Stomach (tissue), 19 donors: ENCODE measurements at places on chromosomes 3 and 15.
A peak's percentile ranks its signal among the peaks of the same experiment; 100 is the strongest.

GRCh38 chr15:55587321-55588069 is 650 bp downstream of the PYGO1 start:
- no peaks in the 10 kb centered on the region for H3K36me3 ChIP-seq
- H3K4me1 ChIP-seq, result no peaks in the 10 kb centered on the region
- H3K27me3 ChIP-seq, result peaks cover 21% of the 10 kb centered on the region

DNA sequence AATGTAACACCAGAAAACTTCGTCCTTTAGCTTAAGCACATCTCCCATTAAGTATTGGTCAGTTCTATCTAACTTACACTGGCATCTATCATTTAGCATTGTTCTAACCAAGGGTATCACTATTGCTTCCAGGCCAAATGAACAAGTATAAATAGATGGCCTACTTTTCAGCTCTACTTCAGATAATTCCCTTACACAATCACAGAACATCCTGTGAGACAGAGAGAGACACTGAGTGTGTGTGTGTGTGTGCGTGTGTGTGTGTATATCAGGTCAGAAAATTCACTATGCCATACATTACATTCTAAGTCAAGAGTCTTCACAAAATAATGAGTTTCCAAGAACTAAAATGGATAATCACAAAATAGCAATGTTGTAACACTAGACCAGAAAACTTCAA is 39.1 kb downstream of the SCAPER start:
- H3K4me3 ChIP-seq, result no peak overlapping the region
- no peaks in the 10 kb centered on the region for H3K4me1 ChIP-seq
- H3K27me3 ChIP-seq, result no peaks in the 10 kb centered on the region
- H3K27ac ChIP-seq, result no peak overlapping the region
- H3K36me3 ChIP-seq, result no peaks in the 10 kb centered on the region

DNA sequence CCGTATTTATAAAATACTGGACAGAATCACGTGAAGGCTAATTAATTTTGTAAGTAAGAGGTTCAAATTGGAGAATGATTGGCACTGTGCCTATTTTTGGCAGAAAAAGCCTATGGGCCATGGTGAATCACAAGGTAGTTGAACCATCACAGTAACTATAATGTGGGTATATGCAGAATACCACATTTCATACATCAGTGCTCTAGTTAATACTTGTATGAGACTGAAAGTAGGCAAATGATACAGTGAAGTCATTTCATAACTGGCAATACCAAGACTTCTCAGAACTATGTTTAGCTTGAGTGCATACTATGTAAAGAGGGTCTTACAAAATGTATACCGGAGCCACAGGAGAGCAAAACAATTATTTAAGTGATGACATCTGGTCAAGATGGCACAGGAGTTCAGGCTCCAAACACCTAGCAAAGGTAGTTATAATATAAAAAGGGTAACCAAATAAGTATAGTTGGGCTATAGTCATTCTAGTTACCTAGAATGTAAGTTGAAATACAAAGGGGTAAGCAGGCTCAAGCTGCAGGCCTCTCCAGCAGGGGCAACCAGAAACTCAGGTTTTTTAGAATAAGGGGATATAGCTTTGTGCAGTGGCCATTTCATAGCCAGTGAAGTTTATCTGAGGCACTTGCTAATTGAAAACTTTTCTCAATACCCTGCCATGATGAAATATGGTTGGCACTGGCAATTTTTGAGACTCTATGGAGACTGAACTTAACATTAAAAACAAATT is 19.1 kb downstream of the GPR160 start:
- H3K27me3 ChIP-seq, result no peaks in the 10 kb centered on the region
- H3K4me3 ChIP-seq, result no peak overlapping the region
- no peak for DNase-seq
- peak overlapping the region; percentile 11 for H3K27ac ChIP-seq
- no peaks in the 10 kb centered on the region for H3K4me1 ChIP-seq
- no peaks in the 10 kb centered on the region for H3K36me3 ChIP-seq

DNA sequence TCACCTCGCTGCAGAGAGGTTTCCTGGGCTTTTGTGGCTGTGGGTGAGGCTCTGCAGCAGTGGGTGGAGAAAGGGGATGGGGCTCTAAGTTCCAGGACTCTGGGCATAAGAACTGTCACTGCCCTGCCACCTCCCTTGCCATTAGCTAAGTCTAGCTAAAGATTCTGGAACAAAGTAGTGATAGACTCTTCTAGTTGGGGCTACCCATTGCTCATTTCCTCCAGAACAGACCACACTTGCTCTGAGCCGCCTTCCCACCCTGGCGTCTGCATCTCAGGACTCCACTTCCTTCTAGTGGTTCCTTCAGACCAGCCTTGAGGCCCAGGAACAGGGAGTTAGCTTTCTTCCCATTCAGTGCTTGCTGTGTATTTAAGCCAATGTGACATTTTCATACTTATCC is 7.5 kb downstream of the ARHGAP31 start:
- peaks cover 38% of the 10 kb centered on the region for H3K4me1 ChIP-seq
- H3K4me3 ChIP-seq, result no peak overlapping the region
- H3K27me3 ChIP-seq, result no peaks in the 10 kb centered on the region
- H3K27ac ChIP-seq, result no peak overlapping the region

DNA sequence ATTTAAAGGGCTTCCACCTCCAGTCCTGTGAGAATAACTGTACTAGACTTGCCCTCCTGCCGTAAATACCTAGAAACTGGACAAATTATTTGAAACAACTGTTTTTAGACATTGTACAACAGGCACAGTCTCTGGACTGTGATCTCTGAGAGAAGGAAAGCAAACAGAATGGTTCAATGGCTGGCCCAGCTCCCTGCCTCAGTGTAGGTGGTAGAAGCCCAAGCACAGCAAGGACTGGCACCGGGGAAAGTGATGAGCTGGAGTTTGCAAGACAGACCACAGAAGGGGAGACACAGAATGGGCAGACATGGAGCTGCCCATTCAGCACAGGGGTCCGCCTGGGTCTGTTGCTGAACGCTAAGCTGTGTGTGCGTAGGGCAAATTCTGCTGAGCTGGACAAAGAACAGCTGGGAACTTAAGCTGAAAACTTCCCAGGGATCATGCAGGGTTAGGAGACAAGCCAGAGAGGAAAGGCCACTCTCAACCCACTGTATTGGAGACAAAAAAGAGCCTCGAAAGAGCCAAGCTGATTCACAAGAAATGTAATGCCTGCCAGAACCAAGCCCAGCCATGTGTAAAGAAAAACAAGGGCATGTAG is 52.6 kb upstream of the SEC61A1 start:
- H3K4me1 ChIP-seq, result no peaks in the 10 kb centered on the region
- H3K27ac ChIP-seq, result no peak overlapping the region
- no peaks in the 10 kb centered on the region for H3K36me3 ChIP-seq
- DNase-seq, result no peak

DNA sequence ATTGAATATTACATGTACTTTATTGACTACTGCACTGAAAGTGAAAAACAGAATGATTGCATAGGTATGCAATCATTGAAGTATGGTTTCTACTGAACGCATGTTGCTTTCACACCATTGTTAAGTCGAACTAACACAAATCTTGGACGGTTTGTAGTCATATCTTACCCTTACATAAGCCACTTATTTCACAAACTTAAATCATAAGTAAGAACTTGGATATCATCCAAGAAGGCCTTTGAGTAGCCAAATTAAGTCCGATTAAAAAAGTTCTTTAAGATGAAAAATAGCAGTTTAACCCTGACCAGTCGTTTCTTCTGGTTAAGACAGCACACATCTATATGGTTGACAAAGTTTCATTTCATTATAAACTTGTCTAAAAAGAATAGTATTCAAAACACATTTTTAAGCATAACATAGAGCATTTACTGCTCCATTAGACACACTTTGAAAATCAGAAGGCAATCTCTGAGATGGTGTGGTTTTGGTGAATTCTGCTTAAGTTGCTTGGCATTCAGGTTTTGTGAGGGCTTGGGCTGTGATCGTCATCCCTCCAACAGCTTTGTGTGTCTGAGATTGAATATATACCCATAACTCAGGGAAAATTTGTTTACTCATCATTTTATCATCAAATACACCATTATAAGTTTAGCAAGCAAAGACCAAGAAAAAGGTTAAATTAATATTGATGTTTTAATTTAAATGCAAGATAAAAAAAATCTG is 92.2 kb downstream of the NFKBIZ start:
- no peak overlapping the region for H3K4me3 ChIP-seq

DNA sequence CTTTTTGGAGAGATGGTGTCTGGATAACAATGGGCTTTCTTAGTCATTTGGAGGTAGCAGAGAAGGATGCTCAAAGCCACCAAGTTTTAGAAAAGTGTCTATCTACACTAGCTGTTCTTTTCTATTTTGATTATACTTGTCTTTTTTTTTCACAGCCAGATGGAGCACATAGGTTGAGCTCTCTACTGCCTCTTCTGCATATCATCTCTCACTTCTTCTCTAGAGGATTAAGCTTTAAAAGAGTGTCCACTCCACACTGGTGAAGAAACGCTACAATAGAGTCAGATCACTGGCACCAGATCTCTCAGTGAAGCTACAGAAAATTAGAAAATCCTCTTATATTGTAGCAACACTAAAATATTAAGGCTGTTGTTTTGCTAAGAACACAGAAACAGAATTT is 145.3 kb upstream of the MBNL1 start:
- no peaks in the 10 kb centered on the region for H3K27me3 ChIP-seq
- H3K4me3 ChIP-seq, result no peak overlapping the region
- DNase-seq, result no peak
- H3K36me3 ChIP-seq, result no peaks in the 10 kb centered on the region
- no peaks in the 10 kb centered on the region for H3K4me1 ChIP-seq
- no peak overlapping the region for H3K27ac ChIP-seq

GRCh38 chr15:50108461-50108860 is 10.6 kb downstream of the ATP8B4 start:
- DNase-seq, result no peak
- peak overlapping the region; percentile 78 for H3K27ac ChIP-seq
- no peaks in the 10 kb centered on the region for H3K36me3 ChIP-seq
- H3K27me3 ChIP-seq, result no peaks in the 10 kb centered on the region

DNA sequence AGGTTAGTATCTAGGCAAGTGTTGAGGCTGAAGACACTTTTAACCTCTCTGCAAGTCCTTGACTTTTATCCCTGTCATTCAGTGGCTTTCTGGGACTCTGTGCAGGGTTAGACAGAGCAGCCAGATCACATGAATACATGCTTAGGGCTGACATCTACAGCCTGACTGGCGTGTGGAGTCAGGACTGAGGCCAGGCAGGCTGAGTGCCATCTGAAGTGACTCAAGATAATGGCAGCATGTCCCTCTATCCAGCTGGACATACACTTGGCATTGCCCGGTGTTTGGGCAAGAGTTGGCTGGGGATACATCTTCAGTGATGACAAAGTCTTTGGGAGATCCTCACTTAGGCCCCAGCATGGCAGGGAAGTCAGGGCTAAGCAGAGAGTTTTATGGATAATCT is 22.4 kb downstream of the DUOX2 start:
- no peaks in the 10 kb centered on the region for H3K36me3 ChIP-seq
- no peaks in the 10 kb centered on the region for H3K4me1 ChIP-seq
- no peak overlapping the region for H3K4me3 ChIP-seq
- H3K27ac ChIP-seq, result peak overlapping the region; percentile 48
- no peak for DNase-seq
- H3K27me3 ChIP-seq, result no peaks in the 10 kb centered on the region

- H3K27ac ChIP-seq, result no peak overlapping the region
- H3K36me3 ChIP-seq, result no peaks in the 10 kb centered on the region
- H3K27me3 ChIP-seq, result no peaks in the 10 kb centered on the region
- H3K4me3 ChIP-seq, result no peak overlapping the region
Observed at GRCh38 chr3:22933051-22933840, 269.9 kb upstream of the UBE2E2 start.

GRCh38 chr3:39292961-39293360 is 13.1 kb upstream of the CX3CR1 start:
- no peak overlapping the region for H3K27ac ChIP-seq
- H3K36me3 ChIP-seq, result no peaks in the 10 kb centered on the region
- H3K4me1 ChIP-seq, result peaks cover 17% of the 10 kb centered on the region
- H3K4me3 ChIP-seq, result no peak overlapping the region
- no peak for DNase-seq

DNA sequence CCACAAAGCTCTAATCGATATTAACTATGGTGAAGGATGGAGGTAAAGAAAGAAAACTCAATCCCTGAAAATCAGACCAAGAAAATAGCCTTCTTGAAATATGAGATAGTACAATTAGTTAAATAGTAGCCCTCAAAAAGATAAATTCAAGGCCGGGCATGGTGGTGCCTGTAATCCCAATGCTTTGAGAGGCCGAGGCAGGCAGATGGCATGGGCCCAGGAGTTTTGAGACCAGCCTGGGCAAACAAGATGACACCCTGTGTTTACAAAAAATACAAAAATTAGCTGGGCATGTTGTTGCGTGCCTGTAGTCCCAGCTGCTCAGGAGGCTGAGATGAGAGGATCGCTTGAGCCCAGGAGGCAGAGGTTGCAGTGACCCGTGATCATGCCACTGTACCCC is 31.6 kb upstream of the CEP152 start:
- H3K36me3 ChIP-seq, result no peaks in the 10 kb centered on the region
- DNase-seq, result no peak
- H3K27me3 ChIP-seq, result no peaks in the 10 kb centered on the region
- H3K4me1 ChIP-seq, result no peaks in the 10 kb centered on the region
- H3K4me3 ChIP-seq, result no peak overlapping the region

- no peak overlapping the region for H3K27ac ChIP-seq
- DNase-seq, result no peak
- peaks cover 9% of the 10 kb centered on the region for H3K4me1 ChIP-seq
- H3K27me3 ChIP-seq, result no peaks in the 10 kb centered on the region
- no peak overlapping the region for H3K4me3 ChIP-seq
Observed at GRCh38 chr3:133525435-133525834, 48.1 kb upstream of the CDV3 start.

GRCh38 chr15:37098468-37099318 is 1.7 kb downstream of the MEIS2 start:
- peak overlapping the region; percentile 94 for H3K27ac ChIP-seq
- no peak for DNase-seq

GRCh38 chr15:35141743-35142471 is 56.8 kb upstream of the NANOGP8 start:
- no peaks in the 10 kb centered on the region for H3K4me1 ChIP-seq
- no peaks in the 10 kb centered on the region for H3K36me3 ChIP-seq
- no peak for DNase-seq
- H3K4me3 ChIP-seq, result no peak overlapping the region
- H3K27ac ChIP-seq, result no peak overlapping the region

DNA sequence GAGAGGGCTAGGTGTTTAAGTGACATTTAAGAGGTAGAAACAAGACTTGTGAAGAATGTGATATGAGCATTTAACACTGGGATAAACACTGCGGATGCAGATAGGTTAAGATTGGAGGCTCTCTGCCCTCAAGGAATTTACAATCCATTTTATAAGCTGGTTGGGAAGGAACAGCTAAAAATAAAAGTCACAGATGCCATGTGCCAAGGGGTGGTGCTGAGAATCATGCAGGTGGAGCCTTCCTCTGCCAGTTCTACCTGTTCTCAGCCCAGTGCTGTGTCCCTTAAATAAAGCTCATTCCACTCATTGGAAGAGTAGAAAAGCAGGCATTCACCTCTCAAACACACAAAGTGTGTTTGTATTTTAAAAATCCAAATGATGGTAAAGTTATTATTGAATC is 261.9 kb downstream of the THRB start:
- no peak overlapping the region for H3K4me3 ChIP-seq
- H3K4me1 ChIP-seq, result no peaks in the 10 kb centered on the region
- H3K36me3 ChIP-seq, result no peaks in the 10 kb centered on the region
- H3K27ac ChIP-seq, result no peak overlapping the region
- DNase-seq, result no peak
